ENCODE measurements at places on chromosomes 7 and 10. TPM values are rescaled to one million over a fixed set of nuclear protein-coding genes. Genes with fewer than 3 reads are reported as not detected.

Gene TUBAL3
- total RNA-seq = not detected

Gene DENND2A
- 0.10 TPM for total RNA-seq

Gene GNAT3
- not detected for total RNA-seq

Gene OR9A2
- not detected for total RNA-seq

Gene LIPK
- not detected for total RNA-seq

Gene TRPV5
- total RNA-seq = 0.30 TPM

Gene ATAD1
- total RNA-seq = 53.3 TPM

Gene GNGT1
- total RNA-seq = not detected

Gene HEPACAM2
- not detected for total RNA-seq
